Lung microvascular endothelial cell (primary cell): ENCODE measurements at places on chromosomes 6 and 20. TPM values are rescaled to one million over a fixed set of nuclear protein-coding genes. Genes with fewer than 3 reads are reported as not detected.

Gene WFDC2
- total RNA-seq: not detected in 2 replicates

Gene RUNX2
- total RNA-seq: not detected in 2 replicates

Gene AFDN
- total RNA-seq: 79.8 and 137 TPM in 2 replicates

Gene TSBP1
- total RNA-seq: not detected in 2 replicates

Gene TMC2
- not detected in 2 replicates for total RNA-seq

Gene HAO1
- total RNA-seq: not detected in 2 replicates

Gene PACSIN1
- total RNA-seq: not detected in 2 replicates

DNA sequence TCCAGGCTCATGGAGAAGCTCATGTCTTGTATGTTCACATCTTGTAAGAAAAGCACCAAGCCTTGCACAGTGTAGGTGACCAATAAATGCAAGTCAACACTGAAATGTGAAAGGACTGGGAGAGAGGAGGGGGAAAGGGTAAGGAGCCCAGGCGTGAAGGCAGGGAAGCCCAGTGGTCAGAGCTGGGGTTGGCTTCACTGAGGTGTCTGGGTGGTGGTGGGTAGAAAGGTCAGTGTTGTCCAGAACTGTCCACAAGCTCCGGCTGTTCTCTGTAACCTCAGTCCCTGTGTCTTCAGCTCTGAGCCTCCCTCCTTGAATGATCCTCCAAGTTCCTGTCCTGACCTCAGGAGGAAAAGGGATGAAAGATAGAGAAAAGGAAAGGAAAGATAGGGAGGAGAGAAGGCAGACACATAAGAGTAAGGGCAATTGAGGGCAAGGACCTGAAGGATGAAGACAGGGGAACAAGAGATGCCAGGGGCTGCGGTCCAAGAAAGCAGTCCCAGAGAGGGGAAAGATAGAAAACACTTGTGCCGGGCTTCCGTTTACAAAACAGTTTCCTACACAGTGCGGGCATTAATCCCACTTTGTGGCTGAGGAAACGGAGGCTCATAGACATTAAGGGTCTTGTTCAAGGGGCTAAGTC is 2.4 kb upstream of the TNXB start:
- DNase-seq: no peak

DNA sequence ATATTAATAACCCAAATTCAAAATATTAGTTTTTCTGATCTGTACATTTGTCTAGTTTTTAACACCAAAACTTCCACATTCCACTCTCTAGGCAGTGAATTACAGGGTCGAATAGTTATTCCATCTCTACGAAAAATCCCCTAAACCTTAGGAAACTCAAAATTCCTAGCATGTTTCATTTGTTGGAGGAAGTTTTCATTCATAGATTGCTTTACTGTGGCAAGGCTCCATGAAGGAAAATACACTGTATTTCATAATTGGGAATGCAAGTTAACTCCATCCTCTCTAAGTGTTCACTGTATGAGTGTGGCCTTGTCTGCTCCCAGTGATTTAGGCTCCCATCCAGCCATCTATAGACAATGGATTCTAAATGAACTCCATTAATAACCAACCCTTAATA is 296.1 kb downstream of the TENT5A start:
- DNase-seq: no peak

DNA sequence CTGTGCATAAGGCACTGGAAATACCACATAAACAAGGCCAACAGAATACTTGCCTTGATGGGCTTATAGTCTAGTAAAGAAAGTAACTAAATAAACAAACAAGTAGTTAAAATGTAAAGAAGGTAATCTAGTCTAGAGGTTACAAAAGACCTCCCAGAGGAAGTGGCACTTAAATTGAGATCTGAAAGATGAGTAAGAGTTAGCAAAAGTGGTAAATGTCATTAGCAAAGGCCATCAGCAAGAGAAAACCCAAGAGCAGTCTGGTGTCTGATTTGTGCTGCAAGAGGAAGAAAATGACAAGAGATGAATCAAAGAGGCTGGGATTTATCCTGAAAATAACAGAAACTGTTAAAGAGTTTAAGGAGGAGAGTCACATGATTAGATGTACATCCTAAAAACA is 96.6 kb upstream of the SMLR1 start:
- DNase-seq: no peak

GRCh38 chr6:109453594-109454495 is 1.7 kb downstream of the MICAL1 start:
- no peak for DNase-seq

DNA sequence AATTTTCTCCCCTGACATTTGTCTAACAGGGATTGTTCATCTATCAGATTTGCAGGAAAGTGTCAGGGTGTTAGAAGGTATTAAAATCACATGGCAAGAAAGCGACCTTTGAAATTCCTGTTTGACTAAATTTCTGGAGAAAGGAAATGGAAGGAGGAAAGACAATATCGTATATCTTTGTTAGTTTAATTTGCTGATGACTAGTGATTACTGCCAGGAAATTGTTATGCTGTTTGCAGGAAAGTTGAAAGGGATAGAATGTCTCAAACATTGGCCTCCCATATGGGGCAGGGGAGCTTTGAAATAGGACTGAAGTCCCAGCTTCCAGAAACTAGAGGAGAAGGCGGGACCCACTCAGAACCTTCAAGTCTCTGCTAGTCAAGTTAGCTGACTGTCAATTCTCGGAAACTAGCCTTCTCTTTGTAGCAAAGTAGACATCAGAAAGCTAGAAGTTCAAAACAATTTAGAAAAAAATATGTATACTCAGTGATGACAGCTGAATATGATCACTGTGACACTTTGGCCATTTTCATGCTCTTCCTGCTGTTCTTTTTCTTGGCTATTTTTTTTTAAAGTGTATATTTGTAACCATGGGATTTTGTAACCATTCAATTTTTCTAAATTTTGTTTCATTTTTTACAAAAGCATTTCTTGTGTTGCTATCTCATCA is 53.4 kb upstream of the RALGAPA2 start:
- peak; percentile 17 for DNase-seq

GRCh38 chr6:139540276-139540675 is 165.8 kb upstream of the CITED2 start:
- DNase-seq: peak; percentile 61

DNA sequence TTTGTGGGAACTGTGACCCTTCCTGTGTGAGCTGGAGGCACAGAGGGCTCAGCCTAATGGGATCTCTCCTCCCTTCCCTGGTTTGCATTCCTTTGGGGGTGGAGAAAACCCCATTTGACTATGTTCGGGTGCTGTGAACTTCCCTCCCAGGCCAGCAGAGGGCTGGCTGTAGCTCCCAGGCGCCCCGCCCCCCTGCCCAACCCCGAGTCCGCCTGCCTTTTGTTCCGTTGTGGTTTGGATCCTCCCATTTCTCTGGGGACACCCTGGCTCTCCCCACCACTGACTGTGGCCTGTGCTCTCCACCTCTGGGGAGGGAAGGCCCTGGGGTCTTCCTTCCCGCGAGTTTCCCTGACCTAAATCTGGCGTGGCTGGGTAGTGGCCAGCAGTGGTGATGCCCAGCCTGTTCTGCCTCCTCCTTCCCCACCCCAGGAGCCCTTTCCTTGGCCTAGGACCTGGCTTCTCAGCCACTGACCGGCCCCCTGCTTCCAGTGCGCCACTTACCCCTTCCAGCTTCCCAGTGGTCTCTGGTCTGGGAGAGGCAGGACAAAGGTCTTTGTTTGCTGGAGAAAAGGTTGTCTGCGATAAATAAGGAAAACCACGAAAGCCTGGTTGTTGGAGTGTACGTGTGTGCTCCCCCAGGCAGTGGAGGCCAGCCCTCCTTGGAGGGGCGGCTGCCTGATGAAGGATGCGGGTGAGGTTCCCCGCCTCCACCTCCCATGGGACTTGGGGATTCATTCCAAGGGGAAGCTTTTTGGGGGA is 4.9 kb downstream of the VEGFA start:
- peak; percentile 61 for DNase-seq

DNA sequence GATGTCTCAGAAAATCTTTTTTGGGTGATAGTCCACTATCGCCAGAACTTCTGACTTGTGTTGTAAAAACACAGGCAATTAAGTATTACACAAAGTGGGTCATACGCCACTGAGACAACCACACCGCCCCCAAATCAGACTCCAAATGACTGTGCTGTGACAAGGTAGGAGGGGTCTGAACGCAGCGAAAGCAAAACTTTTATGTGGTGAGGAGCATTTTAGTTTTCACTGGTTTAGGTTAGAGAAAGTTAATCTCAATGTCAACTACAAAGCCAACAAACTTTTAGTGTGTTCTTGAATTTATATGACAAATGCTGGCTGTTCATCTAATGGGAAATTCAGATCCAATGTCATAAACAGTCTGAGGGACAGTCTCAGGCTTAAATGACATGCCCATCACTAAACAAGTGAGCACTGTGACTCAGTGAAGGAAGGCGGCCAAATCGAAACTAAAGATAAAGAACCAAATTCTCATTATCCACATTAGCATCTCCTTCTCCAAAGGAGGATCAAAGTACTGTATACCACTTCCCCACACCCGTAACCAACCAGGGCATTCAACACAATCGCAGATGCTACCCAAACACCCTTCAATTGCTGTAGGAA is 186.7 kb downstream of the GJA10 start:
- no peak for DNase-seq

DNA sequence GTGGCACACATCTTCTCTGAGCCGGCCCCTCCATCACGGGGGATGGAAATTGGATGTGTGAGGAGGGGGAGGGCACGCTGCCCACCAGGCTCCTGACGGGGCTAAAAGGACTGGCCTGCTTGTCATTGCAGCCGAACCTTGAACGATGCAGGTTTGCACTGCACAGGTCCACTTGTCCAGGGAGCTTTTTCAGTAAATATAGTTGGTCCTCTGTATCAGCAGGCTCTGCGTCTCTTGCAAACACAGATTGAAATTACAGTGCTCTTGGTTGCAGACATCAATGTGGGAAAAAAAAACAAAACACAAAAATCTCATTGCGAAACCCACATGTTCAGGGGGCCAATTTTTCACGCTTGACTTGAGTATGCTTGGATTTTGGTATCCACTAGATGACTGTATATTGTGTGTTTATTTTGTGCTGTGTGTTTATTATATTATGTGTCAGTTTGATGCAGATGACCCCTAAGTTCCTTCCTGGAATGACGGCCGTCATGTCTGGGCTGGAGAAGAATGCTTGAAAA is 29.2 kb downstream of the ERMARD start:
- DNase-seq: peak; percentile 64

DNA sequence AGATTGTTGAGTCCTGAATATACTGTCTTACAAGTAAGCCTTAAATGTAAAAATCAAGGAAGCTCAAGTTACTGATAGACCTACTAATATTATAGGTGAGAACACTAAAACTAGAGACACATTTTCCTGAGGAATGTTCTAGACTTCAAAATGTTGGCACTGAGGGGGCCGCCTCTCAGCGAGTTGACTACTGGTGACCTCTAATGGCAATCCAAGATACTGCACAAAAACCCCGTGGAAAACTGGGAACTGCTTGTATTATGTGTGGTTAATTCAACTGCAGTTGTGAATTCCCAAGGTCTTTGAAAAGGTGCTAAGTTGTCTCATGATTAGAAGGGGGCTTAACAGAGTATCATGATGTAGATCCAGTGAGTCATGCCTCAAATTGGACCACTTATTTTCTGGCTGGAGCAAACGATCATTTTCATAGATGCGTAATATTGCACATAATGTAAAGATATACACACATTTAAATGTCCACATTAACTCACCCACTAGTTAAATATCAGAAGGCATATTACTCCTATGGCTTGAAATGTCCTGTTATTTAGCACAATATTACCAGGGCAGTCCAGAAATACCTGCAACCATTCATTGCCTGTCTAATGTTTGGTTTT is 336.2 kb downstream of the FOXA2 start:
- peak; percentile 35 for DNase-seq

DNA sequence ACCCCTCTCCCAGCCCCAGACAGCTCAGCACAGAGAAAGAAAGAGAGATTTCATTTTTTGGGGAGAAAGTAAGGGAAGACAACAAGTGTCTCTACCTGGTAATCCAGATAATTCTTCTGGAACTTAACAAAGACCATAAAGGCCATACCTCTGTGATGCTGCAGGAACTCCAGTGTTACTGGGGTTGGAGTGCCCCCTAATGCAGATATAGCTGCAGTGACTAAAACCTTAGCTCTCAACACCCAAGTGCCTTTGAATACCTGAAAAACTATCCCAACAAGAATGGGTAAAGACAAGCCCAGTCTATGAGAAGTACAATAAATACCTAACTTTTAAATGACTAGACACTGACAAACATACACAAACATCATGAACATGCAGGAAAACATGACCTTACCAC is 365.3 kb upstream of the PTCHD4 start:
- peak; percentile 70 for DNase-seq

- no peak for DNase-seq
Measured at GRCh38 chr6:20370393-20370792, 31.3 kb upstream of the E2F3 start.

DNA sequence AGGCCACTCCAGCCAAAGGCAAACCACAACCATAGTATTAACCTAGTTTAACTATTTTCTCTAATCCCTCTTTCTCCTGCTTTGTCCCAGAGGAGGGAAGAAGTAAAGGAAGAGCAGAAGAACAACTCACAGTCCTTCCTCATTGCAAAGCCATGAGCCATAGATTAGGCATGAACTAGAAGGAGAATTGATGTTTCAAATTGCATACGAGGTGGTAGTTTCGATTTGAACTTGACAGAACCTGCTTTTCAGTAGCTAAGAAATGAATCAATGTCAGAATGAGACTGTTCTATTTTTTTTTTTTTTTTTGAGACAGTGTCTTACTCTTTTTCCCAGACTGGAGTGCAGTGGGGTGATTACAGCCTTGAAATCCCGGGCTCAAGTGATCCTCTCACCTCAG is 48.3 kb downstream of the PROKR2 start:
- no peak for DNase-seq

DNA sequence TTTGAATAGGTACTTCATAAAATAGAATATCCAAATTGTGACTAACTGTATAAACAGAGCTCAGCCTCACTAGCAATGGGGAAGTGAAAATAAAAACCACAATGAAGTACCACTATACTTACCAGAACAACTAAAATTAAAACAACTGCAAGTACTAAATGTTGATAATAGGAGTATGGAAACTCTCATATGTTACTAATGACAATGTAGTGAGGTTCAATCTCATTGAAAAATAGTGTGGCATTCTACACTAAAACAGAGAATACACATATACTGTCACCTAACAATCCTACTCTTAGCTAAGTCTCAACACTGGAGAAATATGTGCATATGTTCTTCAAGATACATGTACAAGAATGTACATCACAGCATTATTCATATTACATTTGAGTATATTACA is 132.0 kb upstream of the CARMIL1 start:
- no peak for DNase-seq

DNA sequence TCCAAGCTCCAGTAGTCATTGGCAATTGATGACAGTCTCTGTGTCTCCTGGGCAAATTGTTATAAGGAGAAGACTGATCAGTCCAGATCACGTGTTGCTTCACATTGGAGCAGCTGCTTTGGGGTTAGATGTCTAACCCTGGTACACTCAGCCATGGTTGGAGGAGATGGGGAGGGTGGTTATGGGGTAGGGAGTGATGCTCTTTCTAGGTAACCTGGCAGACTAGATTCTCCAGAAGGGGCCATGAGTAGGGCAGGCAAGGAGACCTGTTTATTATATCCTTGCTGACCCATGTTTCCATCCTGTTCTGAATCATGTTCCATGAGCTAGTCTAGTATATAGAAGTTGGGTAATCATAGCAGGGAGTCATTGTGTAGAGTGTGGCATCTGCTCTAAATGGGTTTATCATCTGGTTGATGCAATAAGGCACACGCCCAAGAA is 50.8 kb upstream of the BACH2 start:
- DNase-seq: no peak
